ENCODE measurements at places on chromosomes 7 and 10.

DNA sequence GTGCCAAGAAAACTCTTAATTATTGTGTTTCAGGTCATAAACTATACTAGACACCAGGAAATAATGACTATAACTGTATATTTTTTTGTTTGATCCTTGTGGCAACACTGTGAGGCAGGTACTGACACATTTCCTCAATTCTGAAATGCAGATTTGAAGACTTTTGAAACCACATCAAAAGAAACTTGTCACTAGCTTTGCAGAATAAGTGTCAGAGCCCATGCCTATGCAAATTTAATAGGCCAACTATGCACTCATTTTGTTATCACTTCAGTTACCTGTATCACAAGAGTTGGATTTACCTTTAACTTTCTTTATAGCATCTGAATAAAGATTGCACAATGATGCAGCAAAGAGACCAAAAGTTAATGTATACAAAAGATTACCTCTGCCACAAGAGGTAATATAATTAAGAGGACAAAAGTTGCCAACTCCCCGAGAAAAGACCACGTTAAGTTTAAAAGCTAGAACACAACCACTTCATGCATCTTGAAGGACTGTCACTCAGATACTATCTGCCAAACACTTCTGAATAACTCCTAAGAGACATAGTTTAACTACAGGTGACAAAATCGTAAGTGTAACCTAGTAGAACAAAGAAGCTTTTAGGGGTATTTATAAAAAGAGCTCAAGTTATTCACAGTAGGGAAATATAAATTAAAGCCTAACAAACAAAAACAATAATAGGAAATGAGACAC is 80.5 kb downstream of the ELAPOR2 start:
- no peak for DNase-seq

DNA sequence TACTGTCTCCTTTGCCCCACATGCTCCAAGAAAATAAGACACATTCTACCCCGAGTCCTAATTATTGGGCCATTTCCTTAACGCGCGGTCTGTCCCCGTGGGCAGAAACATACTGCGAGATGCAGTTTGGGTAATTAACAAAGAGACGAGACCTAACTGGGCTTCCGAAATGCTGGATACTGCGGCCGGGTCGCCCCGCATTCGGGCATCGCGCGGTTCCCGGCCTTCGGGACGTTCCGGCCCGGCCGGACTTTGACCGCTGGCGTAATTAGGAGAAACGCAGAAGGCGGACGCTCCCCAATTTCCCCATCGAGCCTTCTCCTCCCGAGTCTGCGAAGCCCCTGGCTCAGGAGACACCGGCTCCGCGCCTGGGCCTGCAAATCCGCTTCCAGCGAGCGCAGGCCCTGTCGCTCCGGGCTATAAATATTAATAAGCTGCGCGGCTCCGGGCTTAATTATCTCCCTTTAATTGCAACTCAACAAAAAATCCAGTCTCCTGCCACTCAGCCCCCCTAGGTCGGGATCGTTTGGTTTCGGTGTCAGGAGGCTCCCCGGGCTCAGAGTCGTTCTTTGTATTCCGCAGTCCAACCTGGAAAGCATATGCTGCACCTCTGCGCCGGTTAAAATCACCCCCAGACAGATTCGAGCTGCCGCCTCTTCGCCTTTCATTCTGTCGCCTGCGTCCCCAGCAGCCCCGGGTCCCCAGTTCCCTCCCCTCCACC is 131.5 kb downstream of the SPAG6 start:
- no peak for DNase-seq

DNA sequence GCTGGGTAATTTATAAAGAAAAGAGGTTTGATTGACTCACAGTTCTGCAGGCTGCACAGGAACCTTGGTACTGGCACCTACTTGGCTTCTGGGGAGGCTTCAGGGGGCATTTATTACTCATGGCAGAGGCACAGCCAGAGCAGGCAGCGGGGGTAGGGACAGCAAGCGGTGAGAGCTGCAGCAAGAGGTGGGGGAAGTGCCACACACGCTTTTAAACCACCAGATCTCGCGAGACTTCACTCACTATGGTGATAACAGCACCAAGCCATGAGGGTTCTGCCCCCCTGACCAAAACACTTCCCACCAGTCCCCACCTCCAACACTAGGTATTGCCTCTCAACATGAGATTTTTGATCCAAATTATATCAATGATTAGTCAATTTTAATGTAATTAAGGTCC is 24.1 kb upstream of the MAT1A start:
- no peak for DNase-seq

- DNase-seq, result no peak
Observed at GRCh38 chr10:95480102-95480900, 80.9 kb downstream of the SORBS1 start.

DNA sequence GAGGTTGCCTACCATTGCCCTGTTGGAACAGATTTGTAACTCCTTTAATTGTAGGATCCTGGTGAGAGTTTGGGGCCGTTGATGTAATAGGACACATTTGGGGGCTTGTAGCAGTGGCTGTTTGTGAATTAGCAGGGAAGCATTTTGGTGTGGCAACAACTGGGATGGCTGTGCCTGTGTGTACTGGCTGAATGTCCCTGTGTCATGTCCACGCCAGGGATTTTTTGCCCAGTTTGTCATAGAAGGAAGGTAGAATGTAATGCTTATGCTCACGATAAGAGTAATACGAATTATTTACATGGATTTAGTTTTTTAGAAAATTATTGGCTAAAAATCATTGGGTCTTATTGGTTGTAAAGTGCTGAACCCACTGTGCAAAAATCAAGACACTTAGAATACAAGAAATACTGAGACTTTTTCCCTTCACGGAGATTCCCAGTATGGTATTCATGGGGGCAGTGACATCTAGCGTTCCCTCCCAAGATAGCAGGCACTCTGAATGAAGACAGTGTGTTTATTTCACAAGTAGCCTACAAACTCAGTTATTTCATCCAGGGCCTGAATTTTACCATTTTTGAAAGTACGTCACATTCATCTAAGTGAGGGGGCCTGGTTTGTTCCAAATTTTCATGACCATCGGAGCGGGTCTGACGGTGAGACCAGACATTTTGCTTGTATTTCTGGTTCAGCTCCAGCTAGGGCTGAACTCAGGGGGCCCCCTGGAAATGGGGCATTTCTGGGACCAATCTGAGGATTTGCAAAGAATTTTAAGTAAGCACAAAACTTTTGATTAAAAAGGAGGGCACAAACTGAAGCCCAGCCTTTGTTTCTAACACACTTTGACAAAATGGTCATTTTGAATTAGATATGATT is 74.7 kb downstream of the CACNB2 start:
- DNase-seq, result peak; percentile 55

DNA sequence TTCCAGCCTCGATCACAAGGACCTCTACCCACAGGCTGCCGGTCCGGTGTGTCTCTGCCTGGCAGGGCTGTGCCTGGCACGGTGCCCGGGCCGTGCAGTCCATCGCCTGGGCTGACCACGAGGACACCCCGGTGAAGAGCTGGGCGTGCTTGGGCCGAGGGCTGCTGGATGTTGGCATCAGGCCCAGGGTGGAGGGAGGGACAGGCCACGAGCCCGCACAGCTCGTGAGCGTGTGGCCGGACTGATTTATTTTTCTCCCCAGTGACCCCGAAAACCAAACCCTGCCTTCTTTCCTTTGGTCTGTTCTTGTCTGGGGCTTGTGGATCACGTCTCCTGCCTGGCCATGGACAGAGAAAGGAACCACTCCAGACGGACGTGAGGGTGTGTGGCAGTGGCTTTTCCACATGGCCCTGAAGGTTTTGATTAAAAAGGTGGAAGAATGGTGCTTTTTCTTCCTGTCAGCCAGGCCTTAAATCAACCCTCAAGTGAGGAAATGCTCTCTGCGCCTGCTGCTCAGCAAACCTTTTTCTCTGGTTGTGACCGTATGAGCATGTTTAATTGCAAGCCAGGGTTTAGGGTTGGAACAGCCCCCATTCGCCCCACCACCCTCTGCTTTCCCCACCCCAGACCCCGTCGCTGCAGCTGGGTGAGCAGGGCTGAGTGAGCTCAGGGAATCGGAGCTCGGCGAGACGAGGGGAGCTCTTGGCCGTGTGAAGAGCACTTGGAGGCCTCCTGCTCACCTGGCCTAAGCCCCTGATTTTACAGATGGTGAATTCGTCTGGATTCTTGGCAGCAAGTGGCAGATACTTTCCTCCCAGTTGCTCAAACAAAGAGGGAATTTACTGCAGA is 130.1 kb downstream of the RGS10 start:
- peak; percentile 57 for DNase-seq

All from EH (cell line).